ENCODE measurements at places on chromosomes 12 and 14.

GRCh38 chr14:104879983-104880565, 15.0 kb downstream of the CEP170B start:
- no peak for DNase-seq

DNA sequence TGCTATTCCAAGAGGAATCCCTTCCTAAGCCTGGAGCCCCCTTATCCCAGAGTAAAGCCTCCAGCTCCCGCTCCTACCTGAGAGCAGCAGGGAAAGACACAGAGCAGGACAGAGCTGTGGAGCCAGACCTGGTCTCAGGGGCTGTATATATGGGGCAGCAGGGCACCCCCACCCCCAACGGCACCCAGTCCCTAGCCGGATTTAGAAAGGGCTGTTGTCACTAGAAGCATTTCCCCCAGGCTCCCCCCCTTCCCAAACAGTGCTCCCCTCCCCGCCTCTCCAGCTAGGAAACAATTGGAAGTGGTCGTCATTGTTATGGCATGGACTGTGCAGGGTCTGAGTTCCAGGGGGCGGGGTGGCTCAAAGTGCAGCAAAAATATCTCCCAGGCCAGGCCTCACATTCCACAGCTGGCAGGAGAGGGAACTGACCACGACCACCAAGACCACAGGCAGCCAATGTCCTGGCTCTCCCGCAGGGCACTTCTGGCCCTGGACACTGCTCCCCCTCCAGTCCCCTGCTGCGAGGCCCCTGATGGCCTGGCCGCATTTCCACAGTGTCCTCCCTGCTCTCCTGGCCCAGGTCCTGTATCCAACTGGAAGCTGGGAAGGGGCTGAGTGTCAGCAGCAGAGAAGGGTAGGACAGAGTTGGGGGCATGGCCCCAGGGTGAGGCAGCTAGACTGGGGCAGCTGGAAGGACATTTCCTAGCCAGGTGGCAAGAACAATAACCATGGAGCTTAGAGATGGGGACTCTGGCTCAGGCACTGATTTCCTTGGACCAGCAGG, at the start of gene MYH7:
MYH7 (minus strand) TSS at position 118 of the 784 bp plus-strand sequence. CDS start 1,928 bp downstream, outside the sequence.
- no peak for DNase-seq

- DNase-seq, result no peak
Observed at GRCh38 chr12:24840046-24840800, 108.7 kb downstream of the BCAT1 start.

DNA sequence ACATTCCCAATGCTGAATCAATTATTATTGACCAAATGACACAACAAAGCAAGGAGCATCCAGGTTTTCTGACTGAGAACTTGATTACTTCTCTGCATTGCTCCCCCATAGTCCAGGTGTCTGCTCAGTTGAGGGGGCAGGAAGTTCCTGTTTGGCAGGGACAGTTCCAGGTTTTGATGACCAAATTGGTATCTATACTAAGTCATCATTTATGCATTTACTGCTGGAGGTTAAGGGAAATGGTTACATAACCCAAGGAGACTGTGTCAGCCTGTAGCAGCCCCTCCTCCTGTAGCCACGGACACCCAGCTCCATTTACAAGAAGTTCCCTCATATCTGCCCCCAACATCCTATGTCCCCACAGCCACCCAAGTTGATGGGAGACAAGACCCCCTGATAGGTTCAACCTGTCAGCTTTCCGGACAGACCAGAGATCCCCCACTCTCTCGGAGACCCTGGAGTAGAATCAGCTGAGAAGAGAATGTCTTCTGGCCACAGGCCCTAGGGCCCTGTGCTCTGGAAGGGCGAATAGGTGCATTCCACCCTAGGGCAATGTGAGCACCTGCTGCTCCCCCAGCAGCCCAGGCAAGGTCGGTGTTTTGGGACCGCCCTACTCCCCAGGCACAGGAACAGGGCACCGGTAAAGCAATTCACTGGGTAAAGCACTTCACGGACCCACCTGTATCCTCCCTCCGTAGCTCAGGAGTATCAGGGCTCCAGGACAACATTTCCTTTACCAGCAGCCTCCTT, 23.6 kb downstream of the IRF2BPL start:
- DNase-seq, result no peak

DNA sequence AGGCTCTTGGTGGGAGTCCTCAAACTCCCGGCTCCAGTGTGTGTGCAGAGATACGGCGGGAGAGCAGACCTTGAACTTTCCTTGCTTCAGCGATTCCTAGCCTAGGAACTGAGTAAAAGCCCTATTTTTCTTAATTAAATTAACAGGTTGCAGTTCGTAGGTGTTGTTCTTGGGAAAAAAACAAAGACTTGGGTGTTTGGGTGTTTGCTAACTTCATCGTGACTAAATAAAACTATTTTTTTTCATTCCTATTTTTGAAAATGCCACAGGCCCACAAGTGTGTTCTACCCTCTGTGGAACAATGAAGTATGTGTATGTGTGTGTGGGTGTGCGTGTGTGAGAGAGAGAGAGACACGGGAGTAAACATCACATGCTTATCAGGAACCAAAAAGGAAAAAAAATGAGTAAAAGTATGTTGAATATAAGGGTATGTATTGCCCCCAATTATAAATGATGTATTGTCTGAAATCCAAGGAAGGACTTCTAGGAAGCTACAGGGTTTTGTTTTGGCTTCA, 651 bp downstream of the TMEM117 start:
- no peak for DNase-seq

GRCh38 chr12:122726080-122726558, 4.5 kb downstream of the HCAR1 start:
- DNase-seq, result no peak

GRCh38 chr14:72777636-72778035, 116.3 kb downstream of the DPF3 start:
- DNase-seq, result no peak

DNA sequence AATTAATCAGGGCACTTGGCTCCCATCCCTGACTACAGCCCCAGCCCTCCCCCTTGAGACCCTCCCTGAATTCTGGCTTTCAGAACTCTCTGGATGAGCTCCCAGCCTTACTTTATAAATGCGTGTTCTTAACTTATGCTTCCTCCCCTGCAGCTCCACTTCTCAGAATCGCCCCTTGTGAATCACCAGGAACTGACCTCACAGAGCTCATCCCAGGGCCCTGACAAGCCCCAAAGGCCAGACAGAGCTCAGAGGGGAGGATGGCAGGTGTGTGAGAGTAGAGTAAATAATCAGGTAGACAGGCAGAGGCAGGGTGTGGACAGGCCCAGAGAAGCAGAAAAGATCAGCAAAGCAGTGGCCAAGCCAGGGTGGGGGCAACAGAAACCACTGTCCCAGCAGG, 68.2 kb upstream of the FOXN3 start:
- no peak for DNase-seq

GRCh38 chr14:61150851-61151250, 130.3 kb downstream of the TMEM30B start:
- DNase-seq, result no peak
